ENCODE measurements at places on chromosomes 5 and 9. TPM values are rescaled to one million over a fixed set of nuclear protein-coding genes. Genes with fewer than 3 reads are reported as not detected.

CDO1 gene
- total RNA-seq = 130 TPM

PCDH12 gene
- total RNA-seq = 3.0 TPM

NUTM2G gene
- not detected for total RNA-seq

SPIN1 gene
- total RNA-seq = 18.3 TPM

SOHLH1 gene
- total RNA-seq = not detected

PCA3 gene
- total RNA-seq = 0.60 TPM

HDHD3 gene
- 76.9 TPM for total RNA-seq

STX17 gene
- total RNA-seq = 25.8 TPM

MARVELD2 gene
- total RNA-seq = 29.7 TPM

MAP1B gene
- 3.4 TPM for total RNA-seq

TOPORS gene
- total RNA-seq = 6.6 TPM

ARHGEF28 gene
- 14.4 TPM for total RNA-seq

DNA sequence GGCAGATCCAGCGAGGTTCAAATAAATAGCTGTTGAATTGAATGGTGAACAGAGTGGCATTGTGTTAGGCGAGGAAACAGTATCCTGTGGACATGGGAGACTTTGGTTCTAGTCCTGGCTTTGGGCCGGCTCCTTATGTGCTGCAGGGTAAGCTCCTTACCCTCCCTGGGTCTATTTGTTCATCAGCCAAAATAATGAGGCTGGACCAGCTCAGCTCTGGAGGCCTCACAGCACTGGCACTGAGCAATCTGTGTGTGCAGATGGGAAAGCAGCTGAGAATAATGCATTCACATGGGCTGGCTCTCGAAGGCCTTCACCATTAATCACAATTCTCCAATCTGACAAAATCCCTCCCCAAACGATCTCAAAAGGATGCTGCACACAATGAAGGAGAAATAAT, 81.9 kb downstream of the APBA1 start:
- DNase-seq = no peak

GRCh38 chr9:133171161-133171961, 7.6 kb upstream of the GBGT1 start:
- no peak for DNase-seq

GRCh38 chr5:115098041-115098702, 71.5 kb downstream of the TRIM36 start:
- DNase-seq = no peak

DNA sequence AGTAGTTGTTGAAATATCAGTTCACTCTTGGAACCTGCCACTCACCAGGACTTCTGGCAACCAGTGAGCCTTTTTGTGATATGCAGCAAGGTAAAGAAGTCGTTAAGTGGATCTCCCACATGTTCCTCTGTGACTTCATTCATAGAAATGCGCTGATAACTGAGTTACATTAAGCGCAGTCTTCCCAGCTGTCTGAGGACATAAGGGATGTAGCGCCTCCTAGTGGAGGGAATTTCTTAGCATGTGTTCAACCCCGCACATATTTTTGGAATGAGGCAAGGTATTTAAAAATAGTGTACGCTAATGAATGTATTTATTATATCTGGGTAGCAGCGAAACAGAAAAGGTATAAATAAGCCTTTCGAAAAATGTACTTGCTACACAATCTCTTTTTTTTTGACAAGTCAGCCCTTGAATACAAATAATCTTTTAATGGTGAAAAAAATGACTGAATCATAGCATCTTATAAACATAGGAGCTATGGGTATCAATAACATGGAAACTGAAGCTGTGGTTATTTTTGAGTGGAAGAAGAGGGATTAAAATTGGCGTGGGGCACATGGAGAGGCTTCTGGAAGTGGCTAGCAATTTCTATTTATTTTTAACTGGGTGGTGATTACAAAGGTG, 38.0 kb downstream of the PALM2AKAP2 start:
- DNase-seq = peak; percentile 56

GRCh38 chr9:35518981-35519679, 29.2 kb downstream of the RUSC2 start:
- DNase-seq = no peak

DNA sequence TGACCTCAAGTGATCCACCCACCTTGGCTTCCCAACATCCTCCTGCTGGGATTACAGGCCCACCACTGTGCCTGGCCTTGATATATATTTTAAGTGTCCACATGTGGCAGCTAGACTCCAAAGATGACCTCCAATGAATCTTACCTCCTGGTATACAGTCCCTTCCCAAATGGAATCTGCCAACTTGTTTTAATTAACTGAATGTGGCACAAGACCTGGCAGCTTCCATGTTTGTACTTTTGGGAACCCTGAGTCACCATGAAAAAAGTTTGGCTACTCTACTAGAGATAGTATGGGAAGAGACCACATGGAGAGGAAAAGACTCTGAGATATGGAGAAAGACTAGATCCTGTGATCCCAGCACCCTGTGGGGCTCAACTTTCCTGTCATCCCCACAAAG, 42.5 kb downstream of the CCL28 start:
- DNase-seq = no peak

GRCh38 chr9:113427629-113428028, 17.1 kb downstream of the C9orf43 start:
- no peak for DNase-seq

- no peak for DNase-seq
Measured at GRCh38 chr9:133322701-133323100, 13.3 kb downstream of the SURF6 start.

DNA sequence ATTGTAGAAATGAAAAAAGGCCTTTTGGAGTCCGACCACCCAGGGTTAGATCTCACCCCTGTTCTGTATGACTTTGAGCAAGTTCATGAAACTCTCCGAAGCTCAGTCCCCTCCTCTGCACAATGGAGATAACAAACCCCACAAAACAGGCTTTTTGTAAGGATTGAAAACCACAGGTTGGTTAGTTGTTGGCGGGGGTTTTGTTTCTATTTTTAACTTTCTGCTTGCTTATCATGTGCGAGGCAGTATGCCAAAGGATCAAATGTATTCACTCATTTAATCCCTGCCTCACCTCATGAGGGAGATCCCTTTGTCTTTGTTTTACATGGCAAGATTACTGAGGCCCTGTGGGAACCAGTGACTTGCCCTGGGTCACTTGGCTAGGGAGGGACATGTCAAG, 539.1 kb downstream of the CDK5RAP2 start:
- no peak for DNase-seq

GRCh38 chr5:57437976-57438805, 44.4 kb downstream of the ACTBL2 start:
- DNase-seq = no peak

GRCh38 chr5:123561230-123561629, 49.3 kb downstream of the CSNK1G3 start:
- no peak for DNase-seq

DNA sequence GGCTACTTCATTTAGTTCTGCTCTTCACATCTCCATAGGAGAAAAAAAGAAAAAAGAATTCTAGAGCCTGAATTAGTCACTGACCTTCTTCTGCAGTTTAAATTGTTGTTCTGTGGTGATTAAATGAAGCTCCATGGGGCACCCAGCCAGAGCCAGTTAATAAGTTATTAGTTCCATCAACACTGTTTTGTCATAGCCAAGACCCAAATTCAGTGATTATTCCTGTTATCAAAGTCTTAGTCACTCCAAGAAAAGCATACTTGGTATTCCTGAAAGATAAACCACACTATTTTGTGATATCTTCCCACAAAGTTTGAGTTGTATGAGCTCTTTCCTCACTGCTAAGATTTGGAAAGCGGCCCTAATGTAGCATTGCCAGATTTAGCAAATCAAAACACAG, 134.8 kb upstream of the RGMB start:
- no peak for DNase-seq

DNA sequence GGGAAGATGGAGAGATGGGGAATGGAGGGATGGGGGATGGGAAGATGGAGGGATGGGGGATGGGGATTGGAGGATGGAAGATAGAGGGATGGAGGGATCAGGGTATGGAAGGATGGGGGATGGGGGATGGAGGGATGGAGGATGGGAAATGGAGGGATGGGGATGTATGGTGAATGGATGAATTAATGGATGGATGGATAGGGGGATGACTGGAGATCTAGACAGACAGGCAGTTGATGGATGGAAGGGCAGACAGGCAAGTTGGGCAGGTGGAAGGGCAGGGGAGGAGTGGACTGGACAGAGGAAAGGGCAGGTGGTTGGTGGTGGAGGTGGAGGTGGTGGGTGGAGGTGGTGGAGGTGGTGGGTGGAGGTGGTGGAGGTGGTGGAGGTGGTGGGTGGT, 167.2 kb downstream of the C9orf50 start:
- DNase-seq = no peak

- DNase-seq = no peak
Measured at GRCh38 chr9:26325444-26325829, 567.2 kb downstream of the CAAP1 start.

GRCh38 chr5:5585751-5586341, 163.4 kb downstream of the ICE1 start:
- DNase-seq = no peak

- DNase-seq = no peak
Measured at GRCh38 chr5:76403766-76404222, 709 bp downstream of the IQGAP2 start.

DNA sequence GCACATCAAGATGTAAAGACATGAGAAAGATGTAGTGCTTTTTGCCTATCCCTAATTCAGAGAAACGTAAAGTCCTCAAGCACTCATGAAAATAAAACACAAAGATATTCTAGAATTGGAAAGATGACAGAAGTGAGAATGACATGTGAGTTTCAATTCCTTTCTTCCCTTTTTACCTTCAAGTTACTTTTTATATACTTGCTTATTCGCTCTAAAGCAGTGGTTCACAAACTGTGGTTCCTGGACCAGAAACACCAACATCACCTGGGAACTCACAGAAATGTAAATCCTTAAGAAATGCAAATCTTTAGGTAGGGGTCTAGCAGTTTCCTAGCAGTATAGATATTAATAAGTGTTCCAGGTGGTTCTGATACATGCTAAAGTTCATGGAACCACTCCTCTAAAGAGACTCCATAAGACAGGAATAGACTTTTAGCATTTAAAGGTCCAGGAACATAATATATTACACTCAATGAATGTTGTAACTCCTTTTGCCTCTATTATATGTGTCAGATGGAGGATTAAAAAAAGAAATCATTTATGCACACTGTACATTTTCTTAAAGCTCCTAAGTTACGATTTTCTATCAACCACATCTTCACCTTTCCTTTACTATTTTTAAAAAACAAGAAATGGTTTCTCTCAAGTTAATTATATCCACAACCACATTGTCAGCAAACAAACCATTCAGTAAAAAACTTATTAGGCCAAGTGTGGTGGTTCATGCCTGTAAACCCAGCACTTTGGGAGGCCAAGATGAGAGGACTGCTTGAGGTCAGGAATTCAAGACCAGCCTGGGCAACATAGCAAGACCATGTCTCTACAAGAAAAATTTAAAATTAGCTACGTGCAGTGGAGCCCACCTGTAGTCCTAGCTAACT, 39.9 kb downstream of the ERP44 start:
- no peak for DNase-seq

DNA sequence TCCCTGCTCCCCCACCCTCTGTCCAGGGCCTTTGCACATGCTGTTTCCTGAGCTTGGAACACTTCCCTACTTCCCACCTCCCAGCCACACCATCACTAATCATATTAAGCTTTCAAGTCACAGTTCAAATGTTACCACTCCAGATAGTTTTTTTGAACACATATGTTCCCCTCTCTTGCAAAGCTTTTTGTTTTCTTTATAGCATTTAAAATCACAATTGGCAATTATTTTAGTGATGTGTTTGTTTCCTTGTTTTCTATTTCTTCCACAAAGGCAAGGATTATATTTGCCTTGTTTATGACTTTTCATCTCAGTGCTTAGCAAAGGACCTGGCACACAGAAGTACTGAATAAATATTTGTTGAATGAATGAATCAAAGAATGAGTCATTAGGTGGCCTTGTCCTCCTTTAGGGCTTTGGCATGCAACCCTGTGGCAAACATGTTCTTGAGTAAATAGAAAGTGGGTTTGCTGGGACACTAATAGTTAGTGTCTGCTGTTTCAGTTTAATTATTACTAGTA, 386.8 kb downstream of the FGF10 start:
- peak; percentile 78 for DNase-seq

- DNase-seq = no peak
Measured at GRCh38 chr9:137069508-137070091, 757 bp downstream of the SAPCD2 start.

DNA sequence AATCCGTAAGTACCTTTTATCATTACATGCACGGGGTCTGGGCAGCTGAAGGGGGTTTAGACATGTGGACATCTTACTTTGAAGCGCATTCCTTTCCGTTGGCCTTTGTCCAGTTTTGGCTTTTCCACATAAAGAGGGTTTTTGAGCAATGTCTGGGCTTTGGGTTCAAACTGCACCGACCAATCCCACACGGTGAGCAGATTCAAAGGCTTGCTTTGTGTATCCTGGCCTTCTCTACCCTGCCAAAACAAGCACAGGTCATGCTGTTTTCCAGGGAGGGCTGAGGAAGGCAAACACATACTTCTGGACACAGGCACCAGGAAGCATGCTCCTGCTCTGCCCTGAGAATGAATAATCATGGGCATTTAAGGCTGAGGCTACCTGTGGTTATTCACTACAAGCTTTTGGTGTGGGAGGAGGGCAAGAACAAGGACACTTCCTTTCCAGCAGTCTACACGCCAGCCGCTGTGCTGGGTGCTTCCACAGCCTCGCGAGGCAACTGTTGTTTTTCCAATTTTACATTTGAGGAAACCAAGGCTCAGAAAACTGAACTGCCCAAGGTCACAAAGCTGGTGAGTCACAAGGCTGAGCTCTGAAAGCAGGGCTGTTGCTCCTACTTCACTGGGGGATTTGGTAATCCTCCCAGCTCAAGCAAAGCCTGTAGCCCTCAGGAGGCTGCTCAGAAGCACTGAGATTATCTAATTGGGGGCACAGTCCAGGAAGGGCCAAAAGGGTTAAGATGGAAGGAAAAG, 59.8 kb upstream of the GOLPH3 start:
- DNase-seq = peak; percentile 87

GRCh38 chr9:136835932-136836904, 6.1 kb upstream of the AJM1 start:
- no peak for DNase-seq

DNA sequence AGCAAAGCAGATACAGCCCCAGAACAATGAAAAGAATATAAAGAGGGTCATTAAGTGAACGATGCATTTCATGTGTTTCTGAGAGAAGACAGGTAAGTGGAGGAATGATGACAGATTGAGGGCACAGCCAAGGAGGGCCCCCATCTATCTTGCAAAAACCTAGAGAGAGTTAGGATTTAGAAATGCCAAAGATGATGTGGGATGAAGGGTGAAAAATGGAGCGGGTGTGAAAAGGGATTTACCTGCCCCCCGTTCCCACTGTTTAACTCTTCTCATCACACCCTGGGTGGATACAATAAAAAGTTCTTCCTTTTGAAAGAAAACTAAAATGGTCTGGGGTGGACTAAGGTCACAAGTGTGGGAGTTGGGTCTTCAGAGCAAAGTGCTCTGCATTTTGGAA, 18.5 kb upstream of the PPP2R2B start:
- DNase-seq = no peak

All from left lobe of liver (tissue), 2 donors.